Left ventricle myocardium superior (tissue), 1 donor: ENCODE measurements at places on chromosomes 1 and 21. TPM values are rescaled to one million over a fixed set of nuclear protein-coding genes. Genes with fewer than 3 reads are reported as not detected.

DNA sequence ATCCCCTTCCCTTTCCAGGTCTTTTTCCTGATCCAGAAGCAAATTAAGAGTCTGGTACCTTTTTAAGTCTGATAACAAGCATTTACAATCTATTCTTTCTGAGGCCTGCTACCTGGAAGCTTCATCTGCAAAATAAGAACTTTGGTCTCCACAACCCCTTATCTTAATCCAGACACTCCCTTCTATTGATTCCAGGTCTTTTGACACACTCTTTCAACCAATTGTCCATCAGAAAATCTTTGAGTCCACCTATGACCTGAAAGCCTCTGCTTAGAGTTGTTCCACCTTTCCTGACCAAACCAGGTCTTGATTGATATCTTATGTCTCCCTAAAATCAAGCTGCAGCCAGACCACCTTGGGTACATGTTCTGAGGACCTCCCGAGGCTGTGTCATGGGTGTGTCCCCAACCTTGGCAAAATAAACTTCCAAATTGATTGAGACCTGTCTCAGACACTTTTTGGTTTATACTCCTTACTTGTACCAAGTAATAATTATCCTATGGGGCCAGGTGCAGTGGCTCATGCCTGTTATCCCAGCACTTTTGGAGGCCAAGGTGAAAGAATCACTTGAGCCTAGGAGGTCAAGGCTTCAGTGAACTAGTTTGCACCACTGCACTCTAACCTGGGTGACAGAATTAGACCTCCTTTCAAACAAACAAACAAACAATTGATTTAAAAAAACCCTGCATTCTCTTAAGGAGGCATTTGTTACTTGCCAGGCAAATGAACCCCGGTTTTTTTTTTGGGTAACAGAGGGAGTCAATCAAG lies 126.1 kb downstream of the MAP3K21 start:
- no peak for DNase-seq

DNA sequence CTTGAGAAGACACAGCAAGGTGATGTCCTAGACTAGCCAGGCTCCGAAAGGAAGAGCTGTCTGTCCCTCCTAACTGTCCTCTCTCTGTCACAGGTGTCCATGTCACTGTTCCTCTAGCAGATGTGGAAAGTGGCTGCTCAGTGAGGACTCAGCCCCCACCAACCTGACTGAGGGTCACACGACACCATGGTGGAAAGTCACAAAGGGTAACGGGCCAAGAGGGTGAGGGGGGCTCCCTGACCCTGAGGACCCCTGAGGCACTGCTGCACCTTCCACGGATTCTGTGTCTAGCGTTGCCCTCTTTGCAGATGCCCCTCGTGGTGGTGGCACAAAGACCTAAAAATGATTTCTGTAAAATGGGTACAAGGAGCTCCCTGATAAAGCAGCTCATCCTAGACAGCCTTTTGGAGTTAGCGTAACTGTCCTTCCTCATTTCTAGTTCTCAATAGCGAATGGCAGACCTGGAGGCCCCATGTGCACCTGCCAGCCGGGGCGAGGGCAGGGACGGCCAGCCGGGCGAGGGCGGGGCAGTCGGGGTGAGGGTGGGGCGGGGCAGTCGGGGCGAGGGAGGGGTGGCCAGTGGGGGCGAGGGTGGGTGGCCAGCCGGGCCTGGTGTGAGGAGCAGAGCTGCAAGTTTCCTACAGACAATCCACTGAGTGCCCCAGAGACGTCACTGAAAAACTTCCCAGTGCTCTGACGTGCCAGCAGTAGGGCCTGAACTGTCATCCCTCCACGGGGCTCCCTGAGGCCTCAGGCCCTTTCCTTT lies 23.4 kb downstream of the POFUT2 start:
- no peak for DNase-seq

GRCh38 chr1:29297450-29297849 lies 61.1 kb downstream of the PTPRU start:
- no peak for DNase-seq

- no peak for DNase-seq
Measured at GRCh38 chr1:202689493-202690342, 20.5 kb downstream of the SYT2 start.

GRCh38 chr1:39745016-39745670 lies 6.5 kb downstream of the PPIE start:
- DNase-seq = no peak

DNA sequence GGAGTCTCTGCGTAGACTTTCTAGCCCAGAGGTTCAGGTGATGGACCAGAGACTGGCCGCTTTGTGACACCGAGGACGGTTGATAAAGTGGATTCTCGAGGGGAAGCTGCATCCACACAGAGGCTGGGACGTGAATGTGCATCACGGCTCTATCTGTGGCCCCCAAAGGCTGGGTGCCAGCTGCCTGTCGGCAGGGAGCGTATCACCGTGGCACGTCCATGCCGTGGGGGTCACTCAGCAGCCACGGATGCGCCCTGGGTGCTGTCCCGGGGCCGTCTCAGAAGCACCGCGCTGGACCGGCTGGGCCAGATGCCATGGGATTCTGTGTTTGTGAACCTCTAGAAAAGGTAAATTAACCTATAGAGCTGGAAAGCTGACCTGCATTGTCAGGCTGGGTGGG lies 57.2 kb upstream of the TRAPPC10 start:
- DNase-seq = peak; percentile 29

ADCY10 gene
- 0.47 TPM for total RNA-seq

DNA sequence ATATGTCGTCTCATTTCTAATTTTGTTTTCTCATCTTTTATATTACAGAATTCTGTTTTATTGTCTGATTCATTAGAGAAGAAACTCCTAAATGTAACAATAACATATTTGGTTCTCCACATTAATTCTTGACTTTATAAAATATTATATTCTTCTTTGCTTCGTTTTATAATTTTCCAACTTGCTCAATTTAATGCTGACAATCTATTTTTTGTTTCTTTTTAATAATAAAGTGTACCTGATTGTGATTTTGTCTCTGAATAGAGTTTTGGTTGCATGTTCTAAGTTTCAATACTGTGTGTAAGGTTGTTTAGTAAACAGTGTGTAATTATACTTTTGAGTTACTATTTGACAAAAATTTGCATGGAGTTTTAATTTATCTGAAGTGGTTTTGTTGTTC lies 131.0 kb upstream of the C1orf105 start:
- DNase-seq = no peak

NBPF4 gene
- total RNA-seq = not detected

GRCh38 chr1:43449708-43450069 lies 4.0 kb downstream of the HYI start:
- DNase-seq = no peak

ADARB1 gene
- 13.6 TPM for total RNA-seq

DNA sequence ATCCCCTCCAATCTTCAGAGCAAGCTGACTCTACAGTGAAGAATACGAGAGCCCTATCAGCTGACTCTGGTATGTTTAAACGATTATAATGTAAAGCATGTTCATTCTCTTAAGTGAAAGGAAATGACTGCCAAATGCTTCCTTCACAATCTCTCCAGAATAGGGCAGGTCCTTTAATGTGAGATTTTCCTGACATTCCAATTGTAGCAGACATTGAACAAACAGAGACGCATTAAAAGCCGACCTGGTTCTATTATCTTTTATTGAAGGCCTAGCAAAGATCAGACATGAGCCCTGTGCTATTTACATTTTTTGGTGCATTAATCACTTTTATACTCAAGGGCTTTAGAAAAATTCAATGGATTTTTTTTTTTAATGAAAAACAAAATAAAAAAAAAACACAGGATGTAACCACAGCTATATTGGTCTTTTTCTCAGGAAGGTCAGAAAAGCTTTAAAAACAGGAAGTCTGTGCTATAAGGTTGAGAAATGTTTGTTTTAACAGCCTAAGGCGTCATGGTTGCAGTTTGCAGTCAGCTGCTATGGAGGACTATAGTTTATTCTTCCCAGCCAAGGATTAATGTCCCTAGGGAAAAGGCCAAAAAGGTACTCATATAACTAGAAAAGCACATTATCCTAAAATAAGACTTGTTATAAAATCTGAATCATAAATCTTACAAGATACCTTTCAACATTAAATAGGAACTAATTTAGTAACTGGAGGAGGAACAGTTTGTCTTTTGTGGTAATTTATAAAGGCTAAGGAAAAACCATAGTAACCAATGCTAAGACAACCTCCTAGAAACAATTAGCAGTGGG lies 104.8 kb downstream of the RERE start:
- DNase-seq = no peak

C1orf226 gene
- 5.8 TPM for total RNA-seq

SPRR2B gene
- not detected for total RNA-seq

DNA sequence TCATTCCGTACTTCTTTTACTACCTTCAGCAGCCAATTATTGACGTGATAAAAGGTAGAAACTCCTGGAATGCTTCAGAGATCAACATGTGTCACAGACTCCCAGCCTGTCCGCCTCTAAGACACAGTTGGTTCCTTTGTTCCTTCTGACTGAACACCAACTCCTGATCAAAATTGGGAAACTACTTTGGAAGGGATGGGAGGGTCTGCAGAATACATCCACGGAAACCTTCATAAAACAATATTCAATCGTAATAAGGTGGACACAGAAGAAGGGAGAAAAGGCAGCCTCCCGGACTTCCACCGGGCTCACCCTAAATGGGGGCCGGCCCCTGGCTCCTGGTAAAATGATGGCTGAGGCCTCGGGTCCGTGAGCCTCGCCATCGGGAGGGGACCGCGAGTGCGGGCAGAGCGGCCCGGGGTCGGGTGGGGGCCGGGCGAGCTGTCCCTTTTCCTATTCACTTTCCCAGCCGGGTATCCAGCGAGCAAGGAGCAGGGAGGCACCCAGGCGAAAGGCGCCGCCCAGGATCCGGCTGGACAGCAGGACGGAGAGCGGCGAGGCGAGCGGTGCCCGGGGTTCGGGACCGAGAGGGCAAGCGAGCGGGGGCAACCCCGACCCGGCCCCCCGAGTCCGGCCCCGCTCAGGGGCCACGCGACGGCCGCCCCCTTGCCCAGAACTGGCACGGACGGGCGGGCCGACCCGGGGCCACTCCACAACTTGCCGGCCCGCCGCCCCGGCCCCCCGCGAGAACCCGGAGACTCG lies 805 bp downstream of the NRIP1 start:
- peak; percentile 75 for DNase-seq

TSEN15 gene
- 27.2 TPM for total RNA-seq

GRCh38 chr1:100239961-100240360 lies 9.7 kb downstream of the DBT start:
- DNase-seq = no peak

DNA sequence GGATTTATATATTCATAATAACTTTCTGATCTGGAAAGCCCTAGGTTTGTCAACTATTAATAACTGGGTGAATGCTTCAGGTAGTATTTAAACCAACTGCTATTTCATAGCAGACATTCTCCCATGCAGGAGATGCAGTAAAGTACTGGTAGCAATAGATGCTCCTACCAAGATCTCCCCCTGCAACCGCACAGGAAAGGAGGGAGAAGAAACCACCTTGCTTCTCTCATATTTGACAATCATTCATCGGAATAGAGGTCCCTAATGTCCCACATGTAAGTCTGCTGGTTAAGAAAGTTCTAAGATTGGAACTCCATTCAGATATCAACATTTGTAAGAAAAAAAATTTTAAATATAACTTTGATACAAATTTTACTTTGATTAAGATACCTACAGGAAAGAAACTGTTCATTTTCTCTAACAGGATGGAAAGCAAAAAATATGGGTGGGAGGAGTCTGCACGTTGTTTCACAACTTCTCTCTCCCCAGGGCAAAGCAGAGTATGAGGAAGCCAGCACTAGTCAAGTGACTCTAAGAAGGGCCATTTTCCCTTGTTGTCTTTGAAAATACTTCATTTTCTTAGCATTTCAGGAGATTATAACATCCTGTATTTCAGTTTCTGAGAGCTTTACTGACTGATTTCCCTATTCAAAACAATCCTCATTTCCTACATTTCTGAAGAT lies at the start of gene PYHIN1:
Gene PYHIN1, plus strand, starts transcription at position 498 of the 683 bp plus-strand sequence. CDS start 5,359 bp downstream, outside the sequence.
- DNase-seq = no peak

PLA2G2D gene
- total RNA-seq = not detected

DNA sequence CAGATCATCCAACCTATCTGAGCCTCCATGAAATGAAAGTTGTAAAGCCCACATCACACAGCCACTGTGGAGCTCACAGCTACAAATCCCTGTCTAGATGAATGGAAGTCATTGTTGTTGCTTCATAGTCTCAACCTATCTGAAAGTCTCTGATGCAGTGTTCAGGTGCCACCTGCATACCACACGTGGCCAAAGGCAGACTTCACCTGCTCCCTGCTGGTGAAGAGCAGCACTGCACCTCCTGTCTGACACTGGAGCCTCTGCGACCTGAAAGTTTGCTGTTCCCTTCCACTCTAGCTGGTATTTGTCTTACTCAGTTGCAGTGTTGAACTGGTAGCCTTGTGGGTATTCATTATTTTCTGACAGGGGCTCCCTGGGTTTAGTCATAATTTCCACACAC lies 18.4 kb downstream of the LORICRIN start:
- DNase-seq = no peak

DNA sequence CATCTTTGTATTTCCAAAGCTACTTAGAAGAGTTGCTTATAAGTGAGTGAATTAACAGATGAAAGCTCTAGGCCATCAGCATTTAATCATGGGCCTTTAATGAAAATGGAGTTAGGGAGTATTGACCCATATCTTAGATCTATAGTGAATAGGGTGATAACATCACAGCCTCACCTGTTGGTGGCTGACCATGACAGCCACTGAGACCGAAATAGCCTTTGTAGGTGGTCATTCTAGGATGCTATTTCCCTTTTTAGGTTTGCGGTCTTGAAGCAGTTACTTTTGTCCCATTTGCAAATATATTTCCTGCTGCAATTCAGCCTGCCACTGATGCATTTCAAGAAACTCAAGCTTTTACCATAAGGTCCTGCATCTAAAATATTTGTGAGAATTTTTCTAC lies 410.1 kb upstream of the LYPLAL1 start:
- DNase-seq = no peak

TNFRSF1B gene
- total RNA-seq = 13.0 TPM

AZIN2 gene
- total RNA-seq = 3.3 TPM

DNA sequence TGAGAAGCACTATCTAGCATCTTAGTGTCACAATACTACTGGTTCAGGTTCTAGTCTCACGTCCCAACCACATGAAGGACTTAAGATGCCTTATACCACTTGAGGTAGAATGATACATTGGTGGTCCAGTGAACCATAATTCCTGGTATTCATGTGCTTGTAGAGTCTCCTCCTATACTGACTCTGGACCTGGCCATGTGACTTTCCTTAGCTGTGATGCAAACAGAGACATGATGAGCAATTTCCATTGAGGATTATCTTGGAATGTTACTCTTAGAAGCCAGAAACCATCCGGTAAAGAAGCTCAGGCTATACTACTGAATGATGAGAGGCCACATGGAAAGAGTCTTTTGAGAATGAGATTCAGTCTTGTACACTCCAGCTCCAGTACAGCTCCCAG lies 105.7 kb downstream of the NME7 start:
- no peak for DNase-seq

GRCh38 chr1:98557895-98558294 lies 103.6 kb upstream of the SNX7 start:
- DNase-seq = no peak

TBX19 gene
- 0.55 TPM for total RNA-seq

GRCh38 chr1:165052431-165052830 lies 304.1 kb downstream of the LMX1A start:
- DNase-seq = no peak

GRCh38 chr1:151309811-151310323 lies 17.3 kb downstream of the PI4KB start:
- no peak for DNase-seq
